ENCODE measurements at places on chromosomes 12 and 14.

DNA sequence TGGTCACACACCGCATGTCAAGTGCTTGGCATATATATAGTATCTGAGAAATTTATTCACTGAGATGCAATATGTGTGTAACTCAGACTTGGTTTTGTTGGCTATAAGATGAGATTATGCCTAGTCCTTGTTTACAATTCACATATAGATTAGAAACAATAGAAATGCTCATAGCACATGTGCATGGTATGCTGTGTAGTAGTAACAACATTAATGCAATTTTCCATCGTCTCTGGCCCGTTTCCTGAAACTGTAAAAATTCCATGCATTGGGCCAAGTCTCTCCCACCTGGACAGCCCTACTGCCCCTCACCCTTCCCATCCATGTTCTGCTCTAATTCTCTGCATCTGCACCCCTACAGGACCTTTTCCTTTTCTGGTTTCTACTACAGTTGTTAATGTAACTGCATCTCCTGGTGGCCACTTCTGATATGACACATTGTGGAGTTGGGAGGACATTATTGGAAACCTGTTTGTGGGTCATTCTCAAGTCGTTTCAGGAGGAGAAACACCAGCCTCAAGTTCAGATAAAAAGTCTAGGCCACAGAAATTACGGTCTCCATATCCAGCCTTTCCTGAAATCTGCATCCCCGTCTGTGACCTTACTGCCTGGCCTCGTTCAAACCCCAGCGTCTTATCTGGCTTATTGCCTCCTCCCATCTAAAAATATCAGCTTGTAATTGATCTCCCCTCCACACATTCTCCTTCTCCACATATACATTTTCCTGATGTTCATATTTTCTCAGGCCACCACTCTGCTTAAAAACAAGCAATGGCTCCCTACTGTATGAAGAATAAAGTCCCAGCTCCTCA is 37.5 kb downstream of the EMP1 start:
- peak; percentile 57 for DNase-seq

DNA sequence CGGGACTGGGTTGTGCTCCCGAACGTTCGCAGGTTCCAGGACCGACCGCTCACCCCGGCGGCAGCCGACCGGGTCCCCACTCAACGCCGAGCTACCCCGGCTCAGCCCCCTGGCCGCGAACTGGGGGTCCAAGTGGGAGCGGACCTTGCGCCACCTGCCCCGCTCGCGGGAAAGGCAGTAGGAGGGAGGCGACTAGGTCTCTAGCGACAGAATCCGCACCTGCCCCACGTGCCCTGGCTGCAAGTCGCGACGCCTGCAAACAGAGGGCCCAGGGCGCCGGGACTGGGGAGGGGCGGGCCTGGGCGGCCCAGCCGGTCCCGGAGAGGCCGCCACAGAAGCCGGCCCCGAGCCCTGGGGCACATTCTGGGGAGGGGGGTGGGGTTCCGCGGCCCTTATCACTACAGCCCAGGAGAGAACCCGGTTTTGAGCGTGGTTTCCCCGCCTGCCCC is 239.2 kb upstream of the CPNE8 start:
- DNase-seq: no peak

GRCh38 chr12:121043067-121043466 is 4.0 kb upstream of the OASL start:
- no peak for DNase-seq

GRCh38 chr12:116450406-116450910 is 108.7 kb upstream of the MAP1LC3B2 start:
- DNase-seq: no peak

DNA sequence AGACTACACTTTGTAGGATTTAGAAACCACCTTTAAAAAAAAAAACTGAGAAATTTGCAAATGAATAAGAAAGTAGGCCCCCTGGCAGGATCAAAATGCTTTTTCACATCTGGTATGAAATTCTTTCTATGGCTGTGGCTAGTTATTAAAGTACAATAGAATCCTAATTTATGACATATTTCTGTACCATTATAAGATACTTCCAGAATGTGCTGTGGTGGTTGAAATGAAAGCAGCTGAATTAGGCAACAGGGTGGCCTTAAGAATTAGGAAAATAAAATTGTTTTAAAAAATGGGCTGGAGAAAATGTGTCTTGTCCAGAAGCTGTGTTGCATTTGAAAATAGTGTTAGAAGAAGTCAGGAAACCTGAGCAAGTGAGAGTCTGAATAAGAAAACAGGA is 85.9 kb upstream of the PDE3A start:
- DNase-seq: no peak

DNA sequence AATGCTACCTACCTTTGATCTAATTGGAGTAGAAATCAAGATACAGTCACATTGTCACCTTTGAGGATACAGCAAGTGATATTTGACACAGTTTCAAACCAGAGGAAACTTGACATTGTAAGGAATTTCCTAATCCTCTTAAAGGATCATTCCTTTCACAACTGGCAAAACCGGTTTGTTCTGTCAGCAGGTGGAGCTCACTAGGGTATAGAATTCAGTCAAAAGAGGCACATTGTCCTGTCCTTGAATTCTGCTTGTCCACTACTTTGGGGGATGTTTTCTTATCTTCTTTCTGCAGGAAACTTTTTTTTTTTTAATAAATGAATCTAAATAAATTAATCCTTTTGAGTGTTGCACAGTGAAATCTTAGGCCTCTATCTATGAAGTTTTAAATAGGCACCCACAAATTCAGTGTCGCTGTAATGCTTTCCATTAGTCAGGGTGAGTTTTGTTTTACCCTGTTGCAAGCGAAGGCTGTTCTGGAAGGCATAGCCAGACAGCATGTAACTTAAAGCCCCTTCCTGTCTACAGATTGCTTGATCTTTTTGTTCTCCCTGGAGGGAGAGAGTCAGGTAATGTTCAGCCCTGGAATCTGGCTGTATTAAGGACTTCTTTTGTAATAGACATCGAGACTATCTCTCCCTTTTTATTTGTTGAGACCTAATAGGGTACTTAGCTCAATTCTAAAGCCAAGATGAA is 285.0 kb upstream of the RGS6 start:
- DNase-seq: no peak

GRCh38 chr12:109910969-109911348 is 10.9 kb downstream of the TCHP start:
- peak; percentile 41 for DNase-seq

DNA sequence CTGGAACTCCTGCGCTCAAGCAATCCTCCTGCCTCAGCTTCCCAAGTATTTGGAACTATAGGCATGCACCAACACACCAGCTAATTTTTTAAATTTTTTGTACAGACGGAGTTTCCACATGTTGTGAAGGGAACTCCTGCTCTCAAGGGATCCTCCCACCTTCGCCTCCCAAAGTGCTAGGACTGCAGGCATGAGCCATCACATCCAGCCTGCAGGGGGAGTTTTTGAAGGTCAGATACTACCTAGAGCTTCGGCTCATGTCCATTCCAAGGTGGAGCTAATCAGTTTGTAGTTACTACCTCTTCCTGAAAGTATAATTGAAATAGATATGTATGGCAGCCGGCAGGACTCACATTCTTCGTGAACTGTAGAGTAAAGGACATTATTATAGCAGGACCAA is 3.7 kb upstream of the TAS2R19 start:
- no peak for DNase-seq

GRCh38 chr14:79627058-79627457 is 584.2 kb downstream of the DIO2 start:
- DNase-seq: no peak

GRCh38 chr12:23851602-23852001 is 97.9 kb downstream of the SOX5 start:
- DNase-seq: no peak

- DNase-seq: no peak
Observed at GRCh38 chr14:74015963-74016362, 3.1 kb downstream of the ENTPD5 start.

DNA sequence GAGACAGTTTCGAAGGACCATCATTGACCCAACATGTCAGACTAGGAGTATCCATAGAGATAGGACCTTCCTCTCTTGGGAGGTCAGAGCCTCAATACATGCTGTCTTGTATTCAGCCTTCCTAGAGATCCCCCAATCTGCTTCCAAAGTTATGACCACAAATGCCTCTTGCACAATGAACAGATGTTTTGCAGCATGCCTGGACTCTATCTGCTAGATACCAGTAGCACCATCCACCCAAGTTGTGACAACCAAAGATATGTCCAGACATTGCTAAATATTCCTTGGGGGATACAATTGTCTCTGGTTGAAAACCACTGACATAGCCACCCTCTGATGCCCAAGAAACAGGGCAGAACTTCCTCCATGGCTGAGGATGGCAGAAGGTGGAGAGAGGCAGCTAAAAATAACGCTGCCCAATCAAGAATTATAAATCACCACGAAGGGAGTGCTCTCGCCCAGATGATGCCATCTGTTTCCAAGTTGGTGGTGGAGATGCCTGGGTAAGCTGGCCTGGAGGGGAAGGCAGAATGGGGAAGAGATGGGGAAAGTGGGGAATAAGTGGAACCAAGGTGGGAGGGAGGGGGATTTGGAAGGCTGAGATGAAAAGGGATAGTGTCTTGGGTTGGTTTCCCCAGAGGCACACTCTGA is 42.9 kb upstream of the NOS1 start:
- DNase-seq: no peak

GRCh38 chr12:86331012-86331411 is 74.8 kb upstream of the MGAT4C start:
- no peak for DNase-seq

DNA sequence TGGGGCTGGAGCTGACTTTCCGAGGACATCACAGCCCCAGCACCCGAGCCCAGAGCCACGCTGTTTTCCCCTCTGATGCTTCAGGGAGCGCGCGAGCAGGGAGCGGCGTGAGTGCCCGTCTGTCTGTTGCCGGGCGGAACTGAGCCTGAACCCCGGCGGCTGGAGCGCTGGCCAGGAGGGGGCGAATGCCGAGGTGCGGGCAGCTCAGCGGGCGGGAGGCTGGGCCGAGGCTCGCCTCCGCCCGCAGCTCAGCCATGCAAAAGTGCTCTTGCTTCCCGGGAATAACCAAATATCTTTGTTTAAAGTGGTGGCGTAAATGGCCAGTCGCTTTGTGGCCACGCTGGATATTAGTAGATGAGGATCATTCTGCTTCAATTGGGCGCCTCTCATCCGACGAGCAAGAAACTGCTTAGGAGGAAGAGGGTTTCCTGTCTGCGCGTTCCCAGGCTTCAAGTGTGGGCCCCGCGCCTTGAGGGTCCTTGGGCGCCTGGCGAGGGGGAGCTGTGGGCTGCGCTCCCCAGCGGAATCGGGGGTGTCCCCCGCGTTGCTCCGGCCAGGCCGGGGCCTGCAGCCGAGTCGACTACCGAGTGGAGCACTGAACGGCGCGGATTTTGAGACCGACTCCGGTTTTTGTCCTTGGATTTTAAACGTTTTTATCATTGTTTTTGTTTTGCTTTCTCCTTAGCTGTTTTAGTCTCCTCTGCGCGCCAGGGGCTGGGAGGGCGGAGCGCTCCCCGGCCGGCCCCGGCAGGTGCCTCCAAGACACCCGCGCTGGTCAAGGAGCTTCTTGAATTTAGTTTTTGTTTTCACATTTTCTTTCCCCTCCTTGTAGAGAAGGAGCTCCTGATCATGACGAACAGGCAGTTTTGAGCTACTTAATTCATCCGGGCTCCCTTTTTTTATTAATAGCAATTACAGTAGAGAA is 831 bp upstream of the NKX2-1 start:
- DNase-seq: no peak

DNA sequence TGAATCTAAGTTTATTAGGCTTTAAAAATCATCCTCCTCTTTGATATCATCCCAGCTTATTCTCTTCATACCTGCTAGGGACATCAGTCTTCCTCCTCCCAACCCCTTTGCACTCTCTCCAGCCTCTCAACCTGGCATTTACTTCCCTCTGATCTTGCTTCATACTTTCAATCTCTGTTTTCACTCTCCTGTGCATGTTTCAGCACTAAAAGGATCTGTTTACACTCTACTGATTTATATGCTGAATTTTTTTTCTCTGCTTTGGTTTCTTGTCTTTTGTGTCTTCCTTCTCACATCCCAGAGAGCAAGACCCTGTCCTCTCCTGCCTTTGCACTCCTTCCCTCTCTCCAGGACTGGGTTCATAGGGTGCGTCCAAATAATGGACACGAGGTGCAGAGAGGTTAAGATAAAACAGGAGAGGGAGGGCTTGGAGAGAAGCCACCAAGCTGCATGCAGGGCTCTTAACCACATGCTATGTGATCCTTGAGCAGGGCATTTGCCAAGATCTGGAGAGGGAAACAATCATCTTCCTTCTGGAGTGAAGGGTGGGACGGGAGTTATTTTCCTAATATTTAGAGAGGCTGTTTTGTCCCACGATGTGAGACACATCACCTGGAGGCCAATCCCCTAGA is 3.0 kb upstream of the CISTR start:
- DNase-seq: no peak

DNA sequence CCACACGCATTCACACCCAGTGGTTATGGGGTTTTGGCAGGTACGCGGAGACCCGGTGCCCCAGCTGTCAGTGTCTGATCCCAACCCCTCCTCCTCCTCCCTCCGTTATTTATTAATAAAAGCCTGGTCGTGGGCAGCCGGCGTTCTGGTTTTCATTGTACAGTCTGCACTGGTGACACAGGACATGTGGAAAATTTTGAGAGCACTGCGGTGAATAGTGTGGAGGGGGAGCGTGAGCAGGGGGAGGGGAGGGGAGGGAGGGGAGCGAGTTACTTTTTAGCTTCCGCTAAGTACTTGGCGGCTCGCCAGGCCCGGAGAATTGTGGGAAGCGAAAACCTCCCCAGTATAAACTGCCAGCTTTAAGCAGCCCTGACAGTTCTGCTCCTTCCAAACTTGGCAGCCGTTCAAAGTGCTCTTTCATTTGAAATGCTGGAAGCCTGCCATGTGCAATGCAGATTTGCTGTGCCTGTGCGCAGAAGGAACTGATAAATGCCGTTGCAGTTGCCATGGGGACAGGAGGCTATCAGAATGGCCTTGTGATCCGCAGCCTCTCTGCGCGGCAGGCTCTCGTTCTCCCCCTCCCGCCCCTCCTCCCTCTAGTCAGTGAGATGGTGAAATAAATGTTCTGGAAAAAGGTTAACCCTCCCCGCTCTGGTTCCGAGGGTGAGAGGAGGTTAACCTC is 11.7 kb upstream of the IRF2BPL start:
- DNase-seq: peak; percentile 97

GRCh38 chr14:51474854-51475253 is 176.9 kb upstream of the FRMD6 start:
- no peak for DNase-seq

DNA sequence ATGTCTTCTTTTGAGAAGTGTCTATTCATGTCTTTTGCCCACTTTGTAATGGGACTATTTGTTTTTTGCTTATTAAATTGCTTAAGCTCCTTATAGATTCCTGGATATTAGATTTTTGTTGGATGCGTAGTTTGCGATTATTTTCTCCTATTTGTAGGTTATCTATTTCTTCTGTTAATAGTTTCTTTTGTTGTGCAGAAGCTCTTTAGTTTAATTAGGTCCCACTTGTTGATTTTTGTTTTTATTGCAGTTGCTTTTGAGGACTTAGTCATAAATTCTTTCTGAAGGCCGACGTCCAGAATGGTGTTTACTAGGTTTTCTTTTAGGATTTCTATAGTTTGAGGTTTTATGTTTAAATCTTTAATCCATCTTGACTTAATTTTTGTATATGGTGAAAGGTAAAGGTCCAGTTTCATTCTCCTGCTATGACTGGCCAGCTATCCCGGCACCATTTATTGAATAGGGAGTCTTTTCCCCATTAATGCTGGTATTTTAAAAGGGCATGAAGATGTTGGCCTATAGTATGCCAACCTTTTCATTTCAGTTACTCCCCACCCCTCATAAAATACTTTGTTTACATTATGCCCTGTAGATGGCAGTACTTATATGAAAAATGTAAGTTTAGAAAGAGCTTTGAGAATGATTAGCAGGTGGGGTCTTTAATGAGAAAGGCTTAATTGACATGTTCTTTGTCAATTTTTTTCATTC is 62.9 kb upstream of the PSMA6 start:
- DNase-seq: no peak

Measured in activated CD8-positive, alpha-beta T cell treated with anti-CD3 and anti-CD28 coated beads for 36 hours (primary cell).